ENCODE measurements at places on chromosomes 13 and 19. TPM values are rescaled to one million over a fixed set of nuclear protein-coding genes. Genes with fewer than 3 reads are reported as not detected.

Gene ACP4
- not detected for total RNA-seq

DNA sequence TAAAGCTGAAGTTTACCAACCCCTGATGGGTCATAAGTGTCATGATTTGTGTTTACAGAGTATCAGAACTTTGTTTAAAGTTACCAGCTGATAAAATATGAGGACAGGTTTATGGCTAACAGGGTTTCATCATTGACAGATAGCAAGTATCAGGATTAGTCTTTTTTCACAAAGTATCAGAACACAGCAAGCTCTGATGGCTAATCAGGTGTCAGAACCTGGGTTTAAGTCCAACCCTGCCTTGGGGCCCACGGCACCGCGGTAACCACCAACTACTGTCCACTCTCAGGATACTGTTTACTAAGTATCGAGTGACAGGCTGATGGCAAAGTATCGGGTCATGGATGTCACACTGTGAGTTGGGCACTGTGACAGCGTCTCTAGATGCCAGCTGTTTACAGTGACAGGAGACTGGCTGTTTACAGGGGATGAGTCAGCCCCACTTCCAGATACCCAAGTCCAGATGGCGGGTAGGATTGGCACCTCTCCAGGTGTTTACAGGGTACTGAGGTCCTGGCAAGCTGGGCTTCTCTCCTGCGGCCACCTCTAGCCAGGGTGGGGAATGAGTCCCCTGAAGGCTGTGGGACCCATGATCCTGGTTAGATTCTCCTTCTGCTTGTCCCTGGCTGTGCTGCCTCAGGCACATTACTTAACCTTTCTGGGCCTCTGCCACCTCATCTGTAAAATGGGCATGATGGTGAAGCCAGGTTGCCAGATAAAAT, 21.8 kb downstream of the ARRDC2 start:
- DNase-seq = no peak

GRCh38 chr13:27298849-27299248, 28.2 kb downstream of the RASL11A start:
- no peak for DNase-seq

Gene TMPRSS9
- not detected for total RNA-seq

GRCh38 chr13:27321468-27322431, 51.1 kb downstream of the RASL11A start:
- DNase-seq = no peak

DNA sequence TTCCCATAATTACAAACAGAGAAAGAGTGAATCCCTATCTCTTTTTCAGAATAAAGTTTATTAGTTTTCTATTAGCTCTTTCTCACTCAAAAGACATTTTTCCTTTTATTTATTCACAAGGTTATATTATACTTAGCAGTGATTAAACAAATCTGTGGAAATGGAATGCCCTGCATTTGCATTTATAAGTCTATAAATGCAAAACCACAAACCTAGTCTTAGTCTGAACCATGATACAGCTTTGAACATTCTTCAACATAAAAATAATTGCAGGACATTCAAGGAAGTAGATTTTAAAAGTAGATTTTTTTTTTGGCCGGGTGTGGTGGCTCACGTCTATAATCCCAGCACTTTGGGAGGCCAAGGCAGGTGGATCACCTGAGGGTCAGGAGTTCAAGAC, 8.3 kb downstream of the XPO4 start:
- DNase-seq = no peak

All from mesenteric fat pad (tissue), 1 donor.